ENCODE measurements at places on chromosomes 2 and 18.

- DNase-seq = no peak
Observed at GRCh38 chr2:237345891-237346640, 67.9 kb downstream of the COL6A3 start.

DNA sequence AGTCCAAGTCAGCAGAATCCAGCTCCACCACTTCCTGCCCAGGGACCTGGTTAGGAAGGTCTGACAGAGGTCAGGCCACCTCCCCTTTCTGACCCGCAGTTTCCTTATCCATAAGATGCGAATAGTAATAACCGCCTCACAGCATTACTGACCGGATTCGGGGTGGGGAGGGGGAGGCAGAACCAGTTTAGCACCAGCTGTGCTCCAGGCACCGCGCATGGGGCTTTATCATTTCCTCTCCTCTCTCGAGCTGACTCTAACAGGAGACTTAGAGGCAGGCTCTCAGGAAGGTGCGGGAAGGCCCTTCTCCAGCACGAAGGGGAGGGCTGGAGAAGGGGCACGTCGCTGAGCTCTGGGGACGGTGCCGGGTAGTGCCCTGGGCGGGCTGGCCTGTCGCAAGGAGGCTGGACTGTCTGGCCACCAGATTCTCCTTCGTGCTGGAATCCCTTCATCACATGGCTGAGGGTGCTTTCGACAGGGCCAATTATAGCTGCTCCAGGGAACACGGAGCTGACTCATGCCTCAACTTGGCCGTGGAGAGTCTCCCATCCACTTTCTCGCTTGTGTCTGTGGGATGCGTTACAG lies 5.7 kb downstream of the EHD3 start:
- DNase-seq = no peak

GRCh38 chr2:62465741-62466502 lies 40.1 kb downstream of the TMEM17 start:
- DNase-seq = no peak

DNA sequence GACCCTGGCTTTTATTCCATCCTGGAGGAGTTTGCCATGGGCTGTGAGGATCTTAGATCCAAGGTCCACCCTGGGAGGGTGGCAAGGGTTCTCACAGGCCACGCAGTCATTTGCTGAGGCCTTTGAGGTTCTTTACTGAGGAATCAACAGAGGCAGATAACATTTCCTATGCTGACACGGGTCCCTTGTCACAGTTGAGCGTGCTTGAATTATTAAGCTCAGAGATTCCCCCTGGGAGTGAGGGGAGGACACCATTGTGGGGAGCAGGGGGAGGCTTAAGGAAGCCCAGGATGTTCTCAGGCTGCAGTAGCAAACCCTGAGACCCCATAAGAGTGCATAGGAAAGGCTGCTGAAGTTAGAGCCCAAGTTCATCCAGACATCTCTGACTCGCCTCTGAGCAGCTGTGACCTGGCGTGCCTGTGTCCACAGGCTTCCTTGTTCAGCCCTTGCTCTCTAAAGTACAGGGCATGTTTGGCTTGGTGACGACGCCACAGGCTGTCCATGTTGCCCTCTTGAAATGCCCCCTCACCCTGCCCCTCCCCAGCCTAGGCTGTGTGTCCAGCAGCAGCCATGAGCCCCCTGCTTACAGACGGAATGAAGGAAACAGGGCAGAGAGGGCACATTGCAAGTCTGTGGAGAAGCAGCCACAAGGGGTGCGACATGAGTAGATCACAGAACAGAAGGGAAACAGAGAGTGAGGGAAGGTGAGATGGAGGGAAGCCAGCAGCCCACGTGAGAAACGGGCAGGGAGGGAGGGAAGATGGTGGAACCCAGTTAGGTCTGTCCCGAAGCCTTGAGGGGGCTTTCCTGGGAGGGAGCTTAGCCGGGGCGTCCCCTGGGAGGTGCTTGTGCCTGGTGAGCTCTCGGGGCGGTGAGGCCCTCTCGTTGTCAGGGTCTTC lies 34.0 kb downstream of the NAPG start:
- DNase-seq = no peak

- DNase-seq = no peak
Observed at GRCh38 chr2:129069875-129070594, 751.4 kb upstream of the HS6ST1 start.

- no peak for DNase-seq
Observed at GRCh38 chr2:175571078-175571653, 389.7 kb upstream of the ATP5MC3 start.

- no peak for DNase-seq
Observed at GRCh38 chr18:6079406-6079805, 184.1 kb upstream of the TMEM200C start.
